HFFc6 (cell line): ENCODE measurements at places on chromosomes 6 and 20.

- DNase-seq = no peak
Observed at GRCh38 chr20:10347086-10347880, 86.7 kb downstream of the MKKS start.

DNA sequence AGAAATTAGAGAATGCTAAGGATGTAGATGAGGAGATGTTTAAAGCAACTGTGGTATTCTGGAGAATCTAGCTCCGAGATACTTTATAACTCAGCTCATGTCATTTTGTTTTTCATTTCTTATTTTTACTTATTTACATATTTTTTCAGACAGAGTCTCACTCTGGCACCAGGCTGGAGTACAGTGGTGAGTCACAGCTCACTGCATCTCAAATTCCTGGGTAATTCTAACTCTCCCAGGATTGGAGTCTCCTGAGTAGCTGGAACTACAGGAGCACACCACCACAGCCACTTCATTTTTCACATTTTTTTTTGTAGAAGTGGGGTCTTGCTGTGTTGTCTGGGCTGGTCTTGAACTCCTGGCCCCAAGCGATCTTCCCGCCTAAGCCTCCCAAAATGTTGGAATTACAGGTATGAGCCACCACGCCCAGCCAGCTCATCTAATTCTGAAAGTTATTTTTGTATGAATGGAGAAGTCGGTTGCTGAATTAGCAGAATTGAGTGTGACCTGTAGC, 94.3 kb upstream of the FAM8A1 start:
- DNase-seq = peak; percentile 62

DNA sequence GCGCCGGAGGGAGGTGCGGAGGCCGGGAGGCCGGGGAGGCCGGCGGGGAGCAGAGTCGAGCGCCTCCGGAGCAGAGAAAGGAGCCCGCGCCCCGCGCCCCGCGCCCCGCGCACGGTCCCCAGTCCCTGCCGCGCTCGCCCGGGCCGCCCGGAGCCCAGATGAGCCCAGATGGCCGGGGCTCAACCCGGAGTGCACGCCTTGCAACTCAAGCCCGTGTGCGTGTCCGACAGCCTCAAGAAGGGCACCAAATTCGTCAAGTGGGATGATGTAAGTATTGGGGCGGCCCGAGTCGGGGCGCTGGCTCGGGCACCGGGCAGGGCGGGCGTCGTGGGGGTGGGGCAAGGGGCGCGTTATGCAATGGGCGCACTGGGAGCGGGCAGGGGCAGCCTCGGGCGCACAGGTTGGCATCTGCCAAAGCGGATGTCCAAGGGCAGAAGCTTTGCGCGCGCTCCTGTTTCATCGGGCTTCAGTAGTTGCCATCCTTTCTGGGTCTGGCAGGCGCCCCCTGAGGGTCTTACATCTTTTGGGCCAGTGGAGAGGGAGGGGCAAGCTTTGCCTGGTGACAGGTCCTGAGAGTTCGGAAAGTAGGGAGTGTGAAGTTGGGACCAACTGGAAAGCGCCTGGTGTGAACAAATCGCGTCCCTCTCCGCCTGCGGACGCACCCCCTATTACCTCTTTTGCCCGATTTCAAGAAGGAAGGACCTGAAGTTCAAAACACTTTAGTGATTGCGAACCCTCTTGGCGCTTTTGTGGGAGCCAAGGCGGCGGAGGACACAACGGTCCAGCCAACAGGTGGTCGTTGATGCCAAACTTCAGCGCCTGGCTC, 631 bp downstream of the PLCB1 start:
- DNase-seq = no peak

DNA sequence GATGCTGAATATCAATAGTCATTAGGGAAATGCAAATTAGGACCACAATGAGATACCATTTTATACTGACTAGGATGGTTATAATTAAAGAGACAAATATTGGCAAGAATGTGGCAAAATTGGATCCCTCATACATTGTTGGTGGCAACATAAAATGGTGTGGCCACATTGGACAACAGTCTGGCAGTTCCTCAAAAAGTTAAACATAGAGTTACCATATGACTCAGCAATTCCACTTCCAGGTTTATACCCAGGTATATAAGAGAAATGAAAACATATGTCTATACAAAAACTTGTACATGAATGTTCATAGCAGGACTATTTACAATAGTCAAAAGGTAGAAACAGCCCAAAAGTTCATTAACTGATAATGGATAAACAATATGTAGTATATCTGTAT, 2.0 kb upstream of the CRIP3 start:
- no peak for DNase-seq

GRCh38 chr20:1868856-1869255, 26.4 kb upstream of the SIRPA start:
- DNase-seq = no peak

- no peak for DNase-seq
Observed at GRCh38 chr6:6858533-6858982, 249.2 kb upstream of the RREB1 start.

GRCh38 chr6:101232961-101233360, 160.5 kb upstream of the GRIK2 start:
- no peak for DNase-seq

- DNase-seq = no peak
Observed at GRCh38 chr6:56499095-56499494, 143.6 kb downstream of the DST start.

- no peak for DNase-seq
Observed at GRCh38 chr6:37845026-37845911, 25.7 kb downstream of the ZFAND3 start.

- DNase-seq = no peak
Observed at GRCh38 chr6:11848346-11848651, 69.7 kb upstream of the ADTRP start.

GRCh38 chr20:15902493-15902892, 670.8 kb downstream of the KIF16B start:
- no peak for DNase-seq

DNA sequence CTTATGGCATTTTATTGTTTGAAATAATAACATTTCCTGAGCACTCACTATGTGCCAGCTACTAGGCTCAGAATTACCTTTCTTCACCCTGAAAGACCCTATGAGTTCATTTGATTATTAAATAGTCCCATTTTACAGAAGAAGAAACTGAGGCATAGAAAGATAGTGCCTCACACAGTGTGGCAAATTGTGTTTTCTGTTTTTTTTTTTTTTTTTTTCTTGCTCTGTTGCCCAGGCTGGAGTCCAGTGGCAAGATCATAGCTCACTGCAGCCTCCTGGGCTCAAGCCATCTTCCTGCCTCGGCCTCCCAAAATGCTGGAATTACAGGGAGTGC, 59.7 kb upstream of the PTPN1 start:
- DNase-seq = no peak

DNA sequence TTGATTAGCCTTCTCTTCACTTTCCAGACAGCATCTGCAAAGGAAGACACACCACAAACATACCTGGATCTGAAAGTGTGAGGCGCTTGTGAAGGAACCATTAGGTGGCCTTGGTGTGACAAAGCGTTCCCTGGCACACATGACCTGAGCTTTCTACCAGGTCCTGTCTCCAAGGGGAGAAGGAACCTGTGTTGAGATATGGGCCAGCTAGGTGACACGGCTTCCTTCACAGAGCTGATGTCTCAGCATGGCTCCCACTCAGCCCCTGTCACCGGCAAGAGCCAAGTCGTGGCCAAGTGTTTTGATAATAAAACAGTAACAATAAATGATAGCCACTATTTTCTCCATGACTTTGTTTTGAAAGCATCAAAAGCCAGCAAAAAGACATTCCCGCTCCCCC, 20.3 kb upstream of the TAGAP start:
- no peak for DNase-seq

DNA sequence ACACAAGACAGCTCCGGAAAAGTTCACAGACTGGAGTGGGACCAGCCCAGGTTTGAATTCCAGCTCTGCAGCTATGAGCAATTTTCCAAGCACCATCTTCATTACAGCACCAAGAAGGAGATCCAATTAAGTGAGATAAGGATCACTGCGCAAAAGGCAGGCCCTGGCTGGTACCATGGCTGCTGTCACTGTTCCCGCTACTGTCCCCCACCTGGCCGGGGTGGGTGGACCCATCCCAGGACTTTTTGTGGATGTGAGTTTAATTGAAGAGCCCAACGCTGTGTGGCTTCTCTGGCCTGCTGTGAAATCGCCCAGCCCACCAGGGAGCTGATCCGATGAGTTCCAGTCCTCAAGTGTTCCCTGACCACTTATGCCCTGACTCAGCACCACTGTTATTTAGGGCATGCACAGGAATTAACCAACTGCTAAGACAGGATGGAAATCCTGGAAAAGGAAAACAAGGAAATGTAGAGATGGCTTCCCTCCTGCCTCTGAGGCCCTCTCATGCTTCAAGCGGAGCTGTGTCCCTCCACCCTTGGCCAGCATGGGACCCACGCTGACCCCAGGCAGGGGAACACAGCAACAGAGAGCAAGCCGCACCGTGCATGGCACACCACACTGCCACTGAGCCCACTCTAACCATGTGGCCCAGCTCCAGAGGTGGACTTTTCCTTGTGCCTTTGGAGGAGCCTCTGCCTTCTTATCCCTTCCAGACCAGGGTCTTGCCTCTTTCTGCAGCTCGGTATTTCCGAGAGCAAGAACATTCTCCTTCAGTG, 150.0 kb upstream of the CST7 start:
- DNase-seq = peak; percentile 25

- no peak for DNase-seq
Observed at GRCh38 chr6:92114091-92114675, 1305.2 kb downstream of the EPHA7 start.

GRCh38 chr6:112029045-112029822, 24.7 kb upstream of the CCN6 start:
- peak; percentile 32 for DNase-seq

DNA sequence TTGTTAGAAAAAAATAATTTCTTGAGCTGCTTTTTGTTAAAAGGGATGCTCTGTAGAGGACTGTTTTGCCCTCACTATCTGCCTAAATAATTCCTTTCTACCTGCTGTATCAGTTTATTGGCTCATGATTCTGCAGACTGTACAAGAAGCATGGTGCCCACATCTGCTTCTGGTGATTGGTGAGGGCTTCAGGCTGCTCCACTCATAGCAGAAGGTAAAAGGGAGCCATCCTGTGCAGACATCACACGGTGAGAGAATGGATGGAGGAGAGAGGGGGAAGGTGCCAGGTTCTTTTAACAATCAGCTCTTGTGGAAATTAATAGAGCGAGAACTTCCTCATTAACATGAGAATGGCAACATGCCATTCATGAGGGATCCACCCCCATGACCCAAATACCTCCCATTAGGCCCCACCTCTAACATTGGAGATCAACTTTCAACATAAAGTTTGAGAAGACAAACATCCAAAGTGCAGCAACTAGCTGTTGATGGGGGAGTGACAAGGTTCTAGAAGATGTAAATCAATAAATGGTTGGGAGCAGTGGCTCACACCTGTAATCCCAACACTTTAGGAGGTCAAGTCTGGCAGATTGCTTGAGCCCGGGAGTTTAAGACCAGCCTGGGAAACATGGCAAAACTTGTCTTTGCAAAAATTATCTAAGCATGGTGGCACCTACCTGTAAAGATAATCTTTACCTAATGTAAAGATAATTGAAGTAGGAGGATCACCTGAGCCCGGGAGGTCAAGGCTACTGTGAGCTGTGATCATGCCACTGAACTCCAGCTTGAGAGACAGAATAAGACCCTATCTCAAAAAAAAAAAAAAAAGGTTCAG, 15.7 kb upstream of the AHCY start:
- DNase-seq = no peak

DNA sequence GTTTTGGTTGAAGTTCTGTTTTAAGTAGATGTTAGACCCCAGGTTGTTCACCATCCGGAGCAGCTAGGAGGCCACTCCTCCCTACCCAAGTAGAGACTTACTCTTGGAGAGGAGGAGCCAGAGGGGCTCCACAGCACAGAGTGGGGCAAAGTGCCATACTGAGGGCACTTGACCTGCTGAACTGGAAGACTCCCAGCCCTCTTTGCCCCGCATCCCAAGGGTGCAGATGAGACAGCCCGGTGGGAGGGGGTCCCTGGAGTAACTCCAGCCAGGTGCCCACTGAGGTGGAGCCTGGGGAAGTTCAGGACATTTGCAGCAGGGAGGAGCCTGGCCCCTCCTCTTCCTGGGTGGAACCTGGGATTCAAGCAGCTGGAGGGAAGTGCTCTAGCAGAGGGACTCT, 102.1 kb upstream of the GPR6 start:
- no peak for DNase-seq

- DNase-seq = peak; percentile 38
Observed at GRCh38 chr6:121584586-121585369, 149.3 kb downstream of the GJA1 start.

- no peak for DNase-seq
Observed at GRCh38 chr20:47674686-47675085, 110.6 kb downstream of the SULF2 start.

DNA sequence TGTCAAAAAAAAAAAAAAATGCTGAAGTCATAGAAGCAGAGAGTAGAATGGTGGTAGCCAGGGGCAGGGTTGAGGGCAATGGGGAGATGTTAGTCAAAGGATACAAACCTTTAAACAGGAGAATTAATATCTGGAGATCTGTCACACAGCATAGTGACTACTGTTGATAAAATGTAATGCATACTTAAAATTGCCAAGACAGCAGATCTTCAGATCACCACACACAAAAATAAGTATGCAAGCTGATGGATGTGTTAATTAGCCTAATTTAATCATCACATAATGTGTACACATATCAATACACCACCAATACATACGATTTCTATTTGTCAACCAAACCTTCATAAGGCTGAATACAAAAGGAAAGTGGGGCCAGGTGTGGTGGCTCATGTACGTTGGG, 83.5 kb upstream of the PHACTR3 start:
- DNase-seq = no peak

GRCh38 chr6:124757560-124757959, 204.7 kb upstream of the RNF217 start:
- DNase-seq = no peak

- DNase-seq = no peak
Observed at GRCh38 chr6:3848380-3848779, 793 bp upstream of the FAM50B start.

DNA sequence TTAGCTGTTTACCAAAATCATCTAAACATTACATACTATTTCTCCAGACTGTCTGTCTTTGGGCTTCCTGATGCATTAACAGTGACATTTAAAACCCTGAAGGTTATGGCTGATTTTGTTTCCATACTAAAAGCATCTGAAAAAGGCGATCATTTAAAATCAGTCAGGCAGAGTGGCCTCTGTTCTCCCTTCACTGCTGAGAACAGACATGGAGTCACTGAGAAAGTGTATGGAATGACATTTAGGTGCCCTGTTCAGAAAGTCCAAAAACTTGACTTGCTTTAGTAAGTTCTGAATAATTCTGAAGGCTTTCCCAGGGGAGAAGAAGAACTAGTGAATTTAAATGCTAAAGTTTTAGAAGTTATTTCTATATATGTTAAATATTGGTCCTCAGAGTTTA, 83.0 kb downstream of the MAP7 start:
- DNase-seq = no peak

- no peak for DNase-seq
Observed at GRCh38 chr6:111846492-111847409, 26.5 kb downstream of the FYN start.
